ENCODE measurements at places on chromosomes 1 and 21.
A peak's percentile ranks its signal among the peaks of the same experiment; 100 is the strongest.

DNA sequence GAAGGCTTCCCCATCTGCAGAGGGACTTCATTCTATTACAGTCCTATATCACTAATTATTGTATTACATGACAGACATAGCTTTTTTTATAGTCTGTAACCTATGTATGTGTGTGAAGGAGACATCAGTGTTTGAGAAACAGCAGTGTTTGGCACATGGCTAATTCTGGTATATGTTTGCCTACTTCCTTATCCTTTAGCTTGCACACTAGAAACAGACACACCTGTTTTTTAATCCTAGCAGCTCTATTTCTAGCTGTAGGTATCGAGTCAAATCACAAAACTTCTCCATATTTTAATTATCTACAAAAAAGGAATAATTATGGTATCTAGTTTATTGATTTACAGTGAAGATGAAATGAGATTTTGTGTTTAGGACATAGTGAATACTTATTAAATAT lies 129.4 kb upstream of the CACYBP start:
- DNase-seq: no peak

GRCh38 chr21:15730484-15731242 lies 881 bp downstream of the USP25 start:
- peak; percentile 36 for DNase-seq

DNA sequence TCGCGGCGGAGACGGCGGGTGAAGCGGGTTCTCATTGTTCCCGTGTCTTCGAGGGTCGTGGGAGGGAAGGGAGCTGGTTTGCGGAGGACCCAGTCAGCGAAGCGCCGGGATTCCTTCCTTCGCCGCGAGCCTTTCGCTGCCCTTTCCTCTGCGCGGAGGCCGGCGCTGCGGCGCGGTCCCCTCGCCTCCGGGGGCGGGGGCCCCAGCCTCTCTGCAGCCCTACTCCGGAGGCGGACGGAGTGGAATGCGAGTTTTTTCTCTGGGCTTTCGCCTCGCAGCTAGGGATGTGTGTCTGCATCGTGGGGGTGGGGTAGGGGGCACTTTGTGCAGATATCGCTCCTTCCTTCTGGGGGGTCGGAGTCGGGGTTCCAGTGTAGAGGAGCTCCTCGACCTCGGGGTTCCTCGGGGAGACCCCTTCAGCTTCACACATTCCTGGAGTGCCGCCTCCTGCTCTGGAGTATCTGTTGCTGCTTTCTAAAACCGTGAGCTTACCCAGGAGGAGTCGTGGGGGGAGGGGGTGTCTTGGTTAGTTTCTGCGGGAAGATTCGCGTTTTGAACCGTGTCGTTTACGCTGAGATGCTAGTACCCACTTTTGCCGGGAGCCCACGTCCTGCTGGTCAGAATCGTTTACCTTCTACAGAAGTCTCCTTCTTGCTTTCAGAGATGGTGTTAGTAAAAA lies 595 bp downstream of the RNF2 start:
- DNase-seq: peak; percentile 53

- DNase-seq: no peak
These were observed 134.6 kb upstream of the LRRC7 start for GRCh38 chr1:69433073-69433472.

GRCh38 chr1:55700359-55701130 lies 485.4 kb upstream of the USP24 start:
- DNase-seq: no peak

- DNase-seq: no peak
These were observed 101.4 kb upstream of the TSPAN2 start for GRCh38 chr1:115190540-115191170.

DNA sequence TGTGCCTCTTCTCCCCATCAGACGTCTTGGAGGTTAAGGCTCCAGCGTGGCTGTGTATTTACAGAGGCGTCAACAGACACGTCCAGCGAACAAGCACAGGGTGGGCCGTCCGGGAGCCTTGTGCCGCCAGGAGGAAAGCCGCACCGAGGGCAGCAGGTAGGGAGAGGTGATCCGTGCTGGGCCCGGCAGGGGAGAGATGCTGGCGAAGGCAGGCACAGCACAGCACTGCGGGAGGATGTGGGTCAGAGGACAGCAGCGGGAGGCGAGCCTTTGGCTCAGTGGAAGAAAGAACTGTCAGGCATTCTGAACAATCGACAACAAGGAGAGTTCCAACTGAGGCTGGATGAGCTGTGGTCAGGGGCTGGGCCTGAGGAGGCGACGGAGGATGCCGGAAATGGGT lies 144.1 kb upstream of the TNR start:
- DNase-seq: no peak

GRCh38 chr1:224059897-224060427 lies 53.9 kb upstream of the FBXO28 start:
- DNase-seq: no peak

GRCh38 chr1:179083533-179083932 lies 1.7 kb downstream of the TOR3A start:
- no peak for DNase-seq

GRCh38 chr1:214476986-214477870 lies 74.2 kb downstream of the PTPN14 start:
- no peak for DNase-seq
